ENCODE measurements at places on chromosomes 12 and 14.

DNA sequence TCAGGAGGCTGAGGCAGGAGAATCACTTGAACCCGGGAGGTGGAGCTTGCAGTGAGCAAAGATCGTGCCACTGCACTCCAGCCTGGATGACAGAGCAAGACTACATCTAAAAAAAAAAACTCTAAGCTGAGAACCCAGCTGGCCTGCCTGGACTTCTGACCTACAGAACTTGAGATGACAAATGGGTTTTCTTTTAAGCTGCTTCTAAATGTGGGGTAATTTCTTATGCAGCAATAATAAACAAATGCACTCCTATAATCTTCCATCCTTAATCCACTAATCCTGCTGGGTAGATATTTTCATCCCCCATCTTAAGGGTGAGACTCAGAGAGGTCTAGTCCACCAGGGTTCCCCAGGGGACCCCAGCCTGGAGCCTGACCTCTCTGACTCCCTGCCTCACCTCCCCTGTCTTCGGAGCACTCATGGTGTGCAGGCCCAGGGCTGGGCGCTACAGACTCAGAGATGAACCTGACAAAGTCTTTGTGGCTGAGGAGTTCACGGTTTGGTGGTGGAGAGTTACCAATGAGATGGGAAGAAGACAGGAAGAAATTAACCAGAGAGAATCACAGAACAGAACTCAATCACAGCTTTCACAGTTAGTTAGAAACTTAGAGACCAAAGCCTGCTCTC, 39.7 kb upstream of the BDKRB2 start:
- no peak for DNase-seq

DNA sequence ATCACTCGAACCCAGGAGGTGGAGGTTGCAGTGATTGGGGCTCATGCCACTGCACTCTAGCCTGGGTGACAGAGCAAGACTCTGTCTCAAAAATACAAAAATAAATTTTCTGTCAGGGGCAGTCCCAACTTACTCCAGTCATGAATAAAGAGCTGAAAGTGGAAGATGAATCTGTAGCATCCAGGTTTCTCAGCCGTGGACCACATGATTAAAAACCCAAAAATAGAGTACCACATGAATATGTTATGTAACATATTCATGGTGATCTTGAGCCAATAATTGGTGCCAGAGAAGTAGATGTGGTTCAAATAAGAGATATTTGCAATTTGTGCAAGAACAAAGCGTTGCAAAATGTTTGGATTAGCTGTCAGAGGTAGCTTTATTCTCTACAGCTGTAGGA, 23.1 kb downstream of the SPIC start:
- DNase-seq: no peak

- DNase-seq: no peak
Measured at GRCh38 chr14:95758331-95758730, 44.4 kb upstream of the TCL1A start.

DNA sequence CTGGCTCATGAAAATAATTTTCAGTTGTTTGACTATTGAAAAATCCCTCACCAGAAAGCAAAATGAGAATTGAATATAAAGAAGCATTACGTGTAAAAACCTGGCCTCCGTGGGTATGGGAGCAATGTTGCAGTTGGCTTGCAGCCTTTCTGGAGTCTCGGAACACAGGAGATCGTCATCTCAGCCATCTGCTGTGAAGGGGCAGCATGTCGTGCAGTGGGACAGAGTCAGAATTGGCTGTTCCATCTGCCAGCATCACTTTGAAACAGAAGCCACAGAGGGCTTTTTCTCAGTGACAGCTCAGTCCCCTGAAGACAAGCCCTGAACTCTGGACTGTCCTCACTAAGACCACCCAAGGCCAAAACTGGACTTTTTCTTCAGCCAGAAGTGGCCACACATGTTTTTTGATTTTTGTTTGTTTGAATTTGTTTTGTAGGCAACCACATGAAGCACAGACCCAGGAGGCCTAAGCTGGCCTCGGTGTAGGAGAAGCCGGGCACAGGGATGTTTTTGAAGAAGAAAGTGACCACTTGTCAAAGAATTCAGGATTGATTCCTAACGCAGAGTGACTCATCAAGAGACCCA, 170.8 kb upstream of the DYRK2 start:
- DNase-seq: no peak

GRCh38 chr14:105005929-105006830, 14.7 kb downstream of the CDCA4 start:
- DNase-seq: no peak

DNA sequence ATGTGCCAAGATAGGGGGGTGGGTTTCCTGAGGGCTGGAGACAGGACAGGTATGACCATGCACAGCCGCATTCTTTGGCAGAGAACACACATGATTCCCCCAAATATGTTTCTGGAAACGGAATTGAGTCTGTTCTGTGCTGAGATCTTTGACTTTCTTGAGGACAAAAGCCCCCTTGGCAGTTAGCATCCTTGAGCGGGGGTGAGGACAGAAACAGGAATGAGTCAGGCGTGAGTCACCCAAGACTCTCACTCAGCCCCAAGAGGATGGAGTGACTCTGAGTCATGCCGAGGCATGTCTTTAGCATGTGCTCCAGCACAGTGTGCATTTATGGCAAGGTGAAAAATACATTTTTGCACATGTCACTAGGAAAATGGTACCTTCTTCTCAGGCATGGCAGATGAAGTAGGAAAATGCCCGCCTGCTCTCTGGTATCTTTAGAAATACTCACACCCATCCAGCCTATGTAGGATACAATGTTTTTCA, 52.1 kb downstream of the DAD1 start:
- DNase-seq: no peak

- DNase-seq: no peak
Measured at GRCh38 chr12:121388421-121388981, 11.4 kb upstream of the RNF34 start.

GRCh38 chr12:94872971-94873733, 130.3 kb downstream of the NDUFA12 start:
- DNase-seq: peak; percentile 44

DNA sequence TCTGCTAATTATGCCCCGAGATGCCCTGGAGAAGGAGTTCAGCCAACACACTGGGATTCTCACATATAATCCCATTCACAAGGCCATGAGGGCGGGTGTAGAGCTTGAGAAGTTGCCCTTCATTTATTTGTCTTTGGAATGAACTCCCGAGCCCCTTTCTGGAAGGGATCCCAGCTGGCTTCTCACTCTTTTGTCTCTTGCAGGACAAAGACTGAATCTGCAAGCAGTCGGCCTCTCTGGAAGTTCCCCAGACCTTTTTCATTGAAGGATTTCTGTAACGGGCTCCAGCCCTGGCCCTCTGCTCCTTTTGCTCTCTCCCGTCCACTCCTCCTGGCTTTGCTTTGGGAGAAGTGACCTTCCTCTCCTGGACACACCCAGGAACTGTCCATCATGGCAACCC, 163.3 kb upstream of the SFSWAP start:
- DNase-seq: no peak

- DNase-seq: no peak
Measured at GRCh38 chr14:64447876-64448670, 17.2 kb upstream of the AKAP5 start.

DNA sequence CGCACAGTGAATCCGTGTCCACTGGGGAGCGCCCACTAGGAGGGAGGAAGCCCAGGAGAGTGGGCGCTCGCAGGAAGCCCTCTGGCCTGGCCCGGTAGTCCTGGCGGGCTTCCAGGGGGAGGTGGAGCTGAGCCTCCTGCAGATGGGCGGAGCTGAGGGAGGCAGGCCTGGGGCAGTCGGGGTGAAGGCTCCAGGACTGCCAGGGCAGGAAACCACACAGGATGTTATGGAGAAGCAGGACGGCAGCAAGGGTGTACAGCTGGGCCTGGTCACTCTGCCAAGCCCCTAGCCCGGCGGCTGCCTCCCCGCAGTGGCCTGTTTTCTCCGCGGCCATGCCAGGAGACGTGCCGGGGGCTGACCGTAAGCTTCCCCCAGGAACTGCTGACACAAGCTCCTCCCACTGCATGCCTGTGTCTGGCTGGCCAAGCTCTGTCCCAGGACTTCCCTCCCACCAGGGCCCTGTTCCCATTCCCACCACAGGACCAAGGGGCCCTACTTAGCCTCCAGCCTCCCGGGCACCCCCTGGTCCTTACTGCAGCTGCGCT, 143.4 kb upstream of the C14orf180 start:
- peak; percentile 41 for DNase-seq

- DNase-seq: no peak
Measured at GRCh38 chr12:13769273-13769672, 212.1 kb downstream of the GRIN2B start.

Data from left colon (tissue), 2 donors.